ENCODE measurements at places on chromosomes 1 and 21. TPM values are rescaled to one million over a fixed set of nuclear protein-coding genes. Genes with fewer than 3 reads are reported as not detected.
A peak's percentile ranks its signal among the peaks of the same experiment; 100 is the strongest.

- DNase-seq, result no peak
- no peaks in the 10 kb centered on the region for H3K4me1 ChIP-seq
- peaks cover 2% of the 10 kb centered on the region for H3K27me3 ChIP-seq
- no peak overlapping the region for H3K27ac ChIP-seq
- H3K36me3 ChIP-seq, result peaks cover 8% of the 10 kb centered on the region
Observed at GRCh38 chr1:228336308-228337030, 70.2 kb downstream of the TRIM11 start.

- no peak overlapping the region for H3K27ac ChIP-seq
- peaks cover 5% of the 10 kb centered on the region for H3K36me3 ChIP-seq
- peaks cover 19% of the 10 kb centered on the region for H3K27me3 ChIP-seq
- H3K4me3 ChIP-seq, result no peak overlapping the region
- DNase-seq, result no peak
Observed at GRCh38 chr1:150555971-150556865, 7.0 kb downstream of the ADAMTSL4 start.

GRCh38 chr1:87024936-87025540 is 110.6 kb downstream of the HS2ST1 start:
- H3K27me3 ChIP-seq, result peaks cover 2% of the 10 kb centered on the region
- no peak overlapping the region for H3K4me3 ChIP-seq
- no peaks in the 10 kb centered on the region for H3K36me3 ChIP-seq
- peak; percentile 6 for DNase-seq
- H3K4me1 ChIP-seq, result peaks cover 3% of the 10 kb centered on the region

DNA sequence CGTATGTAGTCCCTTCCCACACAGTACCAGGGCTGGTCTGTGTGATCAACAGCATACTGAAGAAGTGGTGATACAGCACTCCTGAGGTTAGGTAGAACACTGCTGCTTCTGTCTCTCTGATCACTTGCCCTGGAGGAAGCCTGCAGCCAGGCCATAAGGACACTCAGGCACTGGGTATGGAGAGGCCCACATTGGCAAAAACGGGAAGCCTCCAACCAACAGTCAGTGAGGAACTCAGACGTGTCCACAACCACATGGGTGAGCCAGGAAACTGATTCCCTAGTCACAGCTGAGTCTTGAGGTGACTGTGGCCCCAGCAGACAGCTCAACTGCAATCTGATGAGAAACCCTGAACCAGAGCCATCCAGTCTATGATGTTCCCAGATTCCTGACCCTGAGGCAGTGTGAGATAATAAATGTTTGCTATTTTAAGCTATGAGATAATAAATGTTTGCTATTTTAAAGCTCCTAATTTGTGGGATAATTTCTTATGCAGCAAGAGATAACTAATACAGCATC is 62.5 kb downstream of the COQ8A start:
- H3K36me3 ChIP-seq, result peaks cover 22% of the 10 kb centered on the region
- H3K4me1 ChIP-seq, result no peaks in the 10 kb centered on the region
- no peak overlapping the region for H3K4me3 ChIP-seq
- no peak for DNase-seq
- peaks cover 5% of the 10 kb centered on the region for H3K27me3 ChIP-seq

DNA sequence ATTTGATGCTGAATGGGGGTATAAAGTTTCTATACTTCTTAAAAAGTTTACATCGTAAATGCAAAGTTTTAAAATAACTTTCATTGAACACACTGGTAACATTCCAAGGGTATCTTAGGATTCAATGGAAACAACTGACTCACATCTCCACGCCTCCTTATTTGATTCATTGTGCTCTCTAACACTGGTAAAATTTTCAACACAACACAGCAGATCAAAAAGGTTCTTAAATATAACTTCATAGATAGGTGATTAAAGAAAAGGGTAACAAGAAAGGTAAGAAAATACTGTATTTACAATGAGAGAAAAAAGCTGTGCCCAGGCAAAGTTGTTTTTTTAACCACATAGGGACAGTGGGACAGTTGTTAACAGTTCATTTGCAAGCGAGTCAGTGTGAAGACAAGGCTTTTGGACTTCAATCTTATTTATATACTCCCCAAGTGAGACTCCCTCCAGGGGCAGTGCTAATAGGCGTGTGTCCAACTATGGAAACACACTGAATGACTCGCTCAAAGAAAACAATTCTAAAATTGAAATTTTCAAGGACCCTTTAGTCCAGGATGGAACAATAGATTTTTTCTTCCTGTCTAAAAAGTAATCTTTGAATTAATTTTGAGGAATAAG is 140.5 kb downstream of the TIAM1 start:
- no peak overlapping the region for H3K27ac ChIP-seq
- peaks cover 17% of the 10 kb centered on the region for H3K36me3 ChIP-seq
- peaks cover 2% of the 10 kb centered on the region for H3K27me3 ChIP-seq

DNA sequence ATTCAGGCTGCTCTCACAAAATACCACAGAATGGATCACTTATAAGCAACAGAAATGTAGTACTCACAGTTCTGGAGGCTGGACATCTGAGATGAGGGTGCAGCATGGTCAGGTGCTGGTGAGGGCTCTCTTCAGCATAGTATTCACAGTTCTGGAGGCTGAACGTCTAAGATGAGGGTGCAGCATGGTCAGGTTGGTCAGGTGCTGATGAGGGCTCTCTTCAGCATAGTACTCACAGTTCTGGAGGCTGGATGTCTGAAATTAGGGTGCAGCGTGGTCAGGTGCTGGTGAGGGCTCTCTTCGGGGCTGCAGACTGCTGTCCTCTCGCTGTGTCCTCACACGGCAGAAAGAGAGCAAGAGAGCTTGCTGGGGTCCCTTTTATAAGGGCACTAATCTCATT is 17.1 kb downstream of the PDZK1IP1 start:
- H3K4me3 ChIP-seq, result no peak overlapping the region
- H3K27ac ChIP-seq, result no peak overlapping the region
- H3K4me1 ChIP-seq, result peaks cover 4% of the 10 kb centered on the region
- H3K36me3 ChIP-seq, result no peaks in the 10 kb centered on the region
- H3K27me3 ChIP-seq, result peaks cover 8% of the 10 kb centered on the region

DNA sequence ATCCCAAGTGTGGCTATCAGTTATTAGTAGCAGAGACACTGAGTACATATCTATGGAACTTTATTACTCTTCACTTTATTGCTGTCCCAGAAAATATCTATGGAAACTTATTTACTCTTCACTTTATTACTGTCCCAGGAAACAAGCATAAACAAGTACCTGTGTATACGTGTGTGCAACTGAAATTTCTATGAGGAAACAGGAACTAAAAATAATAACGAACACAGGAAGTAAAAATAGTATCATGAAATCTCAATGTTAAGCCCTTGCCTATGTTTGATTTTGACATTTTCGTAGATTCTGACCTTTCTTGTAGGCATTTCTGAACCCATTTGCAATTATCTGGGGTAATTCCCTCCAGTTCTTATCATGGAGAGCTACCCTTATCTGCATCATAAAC is 64.9 kb upstream of the KRTAP19-8 start:
- H3K4me1 ChIP-seq, result peaks cover 30% of the 10 kb centered on the region
- peaks cover 31% of the 10 kb centered on the region for H3K36me3 ChIP-seq
- H3K27ac ChIP-seq, result peak overlapping the region; percentile 11
- H3K27me3 ChIP-seq, result peaks cover 2% of the 10 kb centered on the region
- no peak overlapping the region for H3K4me3 ChIP-seq
- DNase-seq, result no peak

- H3K36me3 ChIP-seq, result no peaks in the 10 kb centered on the region
- H3K27ac ChIP-seq, result no peak overlapping the region
- no peaks in the 10 kb centered on the region for H3K27me3 ChIP-seq
- DNase-seq, result peak; percentile 55
- H3K4me1 ChIP-seq, result no peaks in the 10 kb centered on the region
- no peak overlapping the region for H3K4me3 ChIP-seq
Observed at GRCh38 chr1:36864182-36864822, 170.0 kb downstream of the GRIK3 start.

- no peaks in the 10 kb centered on the region for H3K27me3 ChIP-seq
- DNase-seq, result no peak
- no peak overlapping the region for H3K4me3 ChIP-seq
- H3K36me3 ChIP-seq, result no peaks in the 10 kb centered on the region
- no peaks in the 10 kb centered on the region for H3K4me1 ChIP-seq
- H3K27ac ChIP-seq, result no peak overlapping the region
Observed at GRCh38 chr1:82214606-82215005, 413.9 kb downstream of the ADGRL2 start.

DNA sequence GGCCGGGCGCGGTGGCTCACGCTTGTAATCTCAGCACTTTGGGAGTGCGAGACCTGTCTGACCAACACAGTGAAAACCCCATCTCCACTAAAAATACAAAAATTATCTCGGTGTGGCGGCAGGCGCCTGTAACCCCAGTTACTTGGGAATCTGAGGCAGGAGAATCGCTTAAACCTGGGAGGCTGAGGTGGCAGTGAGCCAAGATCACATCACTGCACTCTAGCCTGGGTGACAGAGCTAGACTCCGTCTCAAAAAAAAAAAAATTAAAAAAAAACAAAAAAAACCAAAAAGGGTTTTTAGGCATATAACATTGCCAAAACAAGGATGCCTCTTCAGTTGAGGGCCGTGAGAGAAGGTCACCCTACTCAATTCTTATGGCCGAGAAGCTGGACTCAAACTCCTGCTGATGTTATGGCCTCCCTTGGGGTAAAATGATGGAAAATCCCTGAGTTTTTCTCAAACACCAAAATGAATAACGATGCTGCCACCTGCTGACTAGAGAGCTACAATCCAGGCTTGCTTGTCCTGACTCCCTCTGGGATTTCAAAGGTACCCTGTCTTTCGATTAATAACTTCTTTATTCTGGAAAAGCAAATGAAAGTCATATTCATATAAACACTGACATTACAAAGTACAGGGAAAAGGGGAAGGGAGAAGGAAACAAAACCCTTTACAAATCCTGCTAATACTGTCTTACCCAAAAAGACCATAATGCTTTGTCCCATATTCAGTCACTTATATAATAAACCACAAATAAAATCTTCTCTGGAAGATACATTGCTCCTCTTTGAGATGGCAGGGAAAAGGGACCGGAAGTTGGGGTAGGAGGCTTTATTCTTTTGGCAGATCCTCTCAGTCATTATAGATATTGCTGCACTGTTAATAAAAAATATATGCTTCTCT is 10.7 kb downstream of the RAB42 start:
- DNase-seq, result peak; percentile 67
- peaks cover 11% of the 10 kb centered on the region for H3K4me1 ChIP-seq
- peaks cover 3% of the 10 kb centered on the region for H3K36me3 ChIP-seq
- H3K27me3 ChIP-seq, result no peaks in the 10 kb centered on the region
- H3K4me3 ChIP-seq, result no peak overlapping the region

DNA sequence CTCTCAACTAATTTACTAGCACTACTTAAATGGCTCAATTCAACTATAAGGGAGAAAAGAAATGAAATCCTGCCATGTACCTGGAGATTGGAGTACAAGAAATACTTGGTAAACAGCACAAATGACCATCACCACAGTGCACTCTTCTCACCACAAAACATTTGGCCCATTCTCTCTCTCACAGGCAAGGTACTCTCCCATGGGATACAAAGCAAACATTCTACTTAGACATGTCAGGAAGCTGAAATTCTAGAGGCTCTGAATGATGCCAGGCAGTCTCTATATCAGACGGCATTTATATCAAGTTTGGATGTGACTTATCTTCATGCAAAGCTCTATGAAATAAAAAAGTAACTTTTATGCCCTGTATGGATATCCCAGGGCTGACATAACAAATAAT is 72.5 kb downstream of the DPT start:
- no peaks in the 10 kb centered on the region for H3K36me3 ChIP-seq
- H3K27me3 ChIP-seq, result no peaks in the 10 kb centered on the region
- DNase-seq, result no peak
- H3K27ac ChIP-seq, result no peak overlapping the region

GRCh38 chr1:31661856-31662255 is 17.2 kb upstream of the PEF1 start:
- H3K4me1 ChIP-seq, result peaks cover 14% of the 10 kb centered on the region
- no peak overlapping the region for H3K27ac ChIP-seq
- peaks cover 7% of the 10 kb centered on the region for H3K27me3 ChIP-seq
- peaks cover 7% of the 10 kb centered on the region for H3K36me3 ChIP-seq
- no peak for DNase-seq
- H3K4me3 ChIP-seq, result no peak overlapping the region

- no peaks in the 10 kb centered on the region for H3K27me3 ChIP-seq
- no peak for DNase-seq
- no peaks in the 10 kb centered on the region for H3K36me3 ChIP-seq
- H3K4me1 ChIP-seq, result no peaks in the 10 kb centered on the region
- no peak overlapping the region for H3K27ac ChIP-seq
Observed at GRCh38 chr1:65845535-65846060, 52.9 kb downstream of the PDE4B start.

DNA sequence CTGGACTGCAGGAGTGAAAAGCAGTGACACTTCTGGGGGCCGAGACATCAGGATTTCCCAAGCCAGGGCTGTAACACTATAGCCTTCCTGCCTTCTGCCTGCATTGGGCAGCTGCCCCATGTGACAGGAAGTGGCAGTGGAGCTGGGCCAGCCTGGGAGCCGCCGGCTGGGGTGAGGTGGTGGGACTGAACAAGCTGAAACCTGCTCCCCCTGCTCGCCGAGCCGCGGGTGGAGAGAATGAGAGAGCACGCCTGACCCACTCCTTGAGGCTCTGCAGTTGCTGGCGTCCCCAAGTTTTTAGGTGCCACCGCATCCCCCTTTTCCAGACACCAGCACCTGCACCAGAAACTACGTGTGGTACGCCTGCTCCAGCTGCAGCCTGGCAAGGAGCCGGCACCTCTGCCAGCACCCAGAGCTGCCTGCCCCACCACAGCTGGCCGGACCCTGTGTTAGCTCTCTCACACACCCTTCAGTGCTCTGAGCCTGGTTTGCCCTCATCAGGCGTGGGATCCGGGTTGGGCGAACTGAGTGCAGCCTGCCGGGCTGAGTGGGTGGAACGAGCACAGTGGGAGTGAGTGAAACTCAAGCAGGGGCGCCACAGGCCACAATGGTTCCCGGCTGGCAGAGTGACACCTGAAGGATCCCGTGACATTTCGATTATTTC is 119.4 kb downstream of the AKT3 start:
- no peaks in the 10 kb centered on the region for H3K4me1 ChIP-seq
- peaks cover 4% of the 10 kb centered on the region for H3K27me3 ChIP-seq
- peaks cover 7% of the 10 kb centered on the region for H3K36me3 ChIP-seq

GRCh38 chr1:165356876-165357275 is 361 bp upstream of the LMX1A start:
- H3K36me3 ChIP-seq, result no peaks in the 10 kb centered on the region
- peaks cover 33% of the 10 kb centered on the region for H3K4me1 ChIP-seq
- no peak overlapping the region for H3K4me3 ChIP-seq
- peaks cover 36% of the 10 kb centered on the region for H3K27me3 ChIP-seq
- no peak overlapping the region for H3K27ac ChIP-seq

DNA sequence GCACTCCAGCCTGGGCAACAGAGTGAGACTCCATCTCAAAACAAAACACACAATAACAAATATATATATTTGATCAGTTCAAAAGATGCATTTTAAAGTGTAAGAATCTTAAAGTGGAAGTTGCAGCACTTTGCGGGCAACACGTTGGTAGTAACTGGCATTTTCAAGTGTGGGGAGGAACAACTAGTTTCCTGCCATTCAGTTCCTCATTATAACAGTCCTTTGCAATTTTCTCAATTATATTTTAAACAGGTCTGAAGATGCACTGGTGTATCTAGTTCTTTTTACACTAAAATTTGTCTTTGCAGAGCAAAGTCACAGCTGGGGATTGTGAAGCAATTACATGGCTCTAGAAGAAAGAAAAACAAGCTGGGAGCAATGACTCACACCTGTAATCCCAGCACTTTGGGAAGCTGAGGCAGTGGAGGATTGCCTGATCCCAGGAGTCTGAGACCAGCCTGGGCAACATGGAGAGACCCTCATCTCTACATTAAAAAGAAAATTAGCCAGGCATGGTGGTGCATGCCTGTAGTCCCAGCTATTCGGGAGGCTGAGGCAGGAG is 25.3 kb downstream of the RRAGC start:
- H3K27me3 ChIP-seq, result peaks cover 4% of the 10 kb centered on the region
- H3K4me3 ChIP-seq, result no peak overlapping the region
- no peak overlapping the region for H3K27ac ChIP-seq

DNAJC6 gene
- 3.5 TPM for total RNA-seq

C1QB gene
- total RNA-seq, result not detected

NOS1AP gene
- total RNA-seq, result 19.8 TPM

PGLYRP4 gene
- 1.7 TPM for total RNA-seq

SPRR2A gene
- not detected for total RNA-seq

OXCT2 gene
- 0.36 TPM for total RNA-seq

REN gene
- not detected for total RNA-seq

All from endothelial cell (in vitro differentiated cells).